ENCODE measurements at places on chromosomes 7 and 10. TPM values are rescaled to one million over a fixed set of nuclear protein-coding genes. Genes with fewer than 3 reads are reported as not detected.

DNA sequence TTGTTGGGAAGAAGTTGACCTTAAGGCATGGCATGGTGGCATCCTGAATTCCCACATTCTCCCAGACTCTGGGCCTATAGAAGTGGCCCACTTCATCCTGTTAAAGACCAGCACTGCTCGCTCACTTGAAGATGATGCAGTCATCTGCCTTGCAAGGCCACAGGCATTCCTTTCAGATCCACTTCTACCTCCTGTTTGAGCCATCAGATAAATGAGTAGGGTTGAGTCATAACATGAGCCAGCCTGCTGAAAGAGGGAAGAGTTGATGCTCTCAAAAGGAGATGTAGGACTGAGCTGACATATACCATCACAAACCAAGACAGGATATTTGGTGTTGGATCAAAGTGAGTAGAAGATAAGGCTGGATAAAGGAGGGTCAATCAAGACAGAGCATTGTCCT lies 1.5 kb upstream of the EBLN1 start:
- no peak for DNase-seq

DNA sequence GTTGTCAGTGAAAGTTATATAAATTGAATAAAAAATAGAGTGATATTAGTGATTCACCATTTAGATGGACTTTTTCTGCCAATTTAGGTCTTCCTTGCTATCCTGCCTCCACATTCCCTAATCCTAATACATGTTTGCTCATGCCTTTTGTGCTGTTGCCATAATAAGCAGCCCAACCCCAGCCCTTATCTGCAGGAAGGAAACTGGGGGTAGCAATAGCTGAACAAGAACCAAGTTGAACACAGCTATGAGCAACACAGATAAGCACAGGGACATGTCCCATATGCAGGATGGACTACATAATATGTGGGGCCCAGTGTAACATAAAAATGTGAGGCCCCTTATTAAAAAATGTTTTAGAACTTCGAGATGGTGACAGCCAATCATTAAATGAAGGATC lies 91.2 kb upstream of the AHR start:
- DNase-seq: no peak

- DNase-seq: no peak
Measured at GRCh38 chr7:74466196-74466813, 12.6 kb downstream of the GTF2IRD1 start.

The ADGRA1 gene
- total RNA-seq: 0.19 TPM

The RBAK gene
- 9.6 TPM for total RNA-seq

- no peak for DNase-seq
Measured at GRCh38 chr10:114548662-114549061, 109.4 kb downstream of the ABLIM1 start.

The PLEKHS1 gene
- total RNA-seq: not detected

- DNase-seq: peak; percentile 80
Measured at GRCh38 chr7:101817471-101818286, at the start of gene CUX1. CUX1 (plus strand) TSS chr7:101817626; CDS start chr7:101817640, 14 bp downstream.

GRCh38 chr7:136078630-136079029 lies 101.5 kb upstream of the MTPN start:
- no peak for DNase-seq

- no peak for DNase-seq
Measured at GRCh38 chr7:140028311-140028710, 34.4 kb downstream of the PARP12 start.

- no peak for DNase-seq
Measured at GRCh38 chr10:89042562-89042961, 52.0 kb downstream of the FAS start.

- DNase-seq: no peak
Measured at GRCh38 chr10:110181911-110182310, 25.5 kb upstream of the MXI1 start.
